ENCODE measurements at places on chromosomes 4 and X. TPM values are rescaled to one million over a fixed set of nuclear protein-coding genes. Genes with fewer than 3 reads are reported as not detected.

CCNA2 gene
- 47.8 TPM for total RNA-seq

DDX53 gene
- not detected for total RNA-seq

MAOB gene
- 0.16 TPM for total RNA-seq

GPRIN3 gene
- 5.7 TPM for total RNA-seq

GABRE gene
- 33.7 TPM for total RNA-seq

PAGE4 gene
- total RNA-seq = not detected

KCNE5 gene
- total RNA-seq = 0.14 TPM

NUDT6 gene
- total RNA-seq = 7.2 TPM

Data from A549 treated with RU486 at 1 μM for 4 hours (cell line).